ENCODE measurements at places on chromosomes 4 and X. TPM values are rescaled to one million over a fixed set of nuclear protein-coding genes. Genes with fewer than 3 reads are reported as not detected.

CXCL3 gene
- total RNA-seq = 1.7 TPM

HERC5 gene
- 0.54 TPM for total RNA-seq

LINC00632 gene
- total RNA-seq = 13.1 TPM

DCAF4L1 gene
- total RNA-seq = 0.54 TPM

BGN gene
- 105 TPM for total RNA-seq

LRRC66 gene
- 0.58 TPM for total RNA-seq

KLKB1 gene
- total RNA-seq = 0.45 TPM

UGT2B15 gene
- not detected for total RNA-seq

GPRASP2 gene
- total RNA-seq = 65.2 TPM

RRH gene
- 0.45 TPM for total RNA-seq

S100P gene
- total RNA-seq = 4.4 TPM

CFAP99 gene
- 0.41 TPM for total RNA-seq

APLN gene
- total RNA-seq = 0.88 TPM

GSX2 gene
- total RNA-seq = not detected

PNPLA4 gene
- total RNA-seq = not detected

ATOH1 gene
- total RNA-seq = not detected

RBM3 gene
- 122 TPM for total RNA-seq

FGD1 gene
- 14.4 TPM for total RNA-seq

USP53 gene
- 7.5 TPM for total RNA-seq

ANKRD37 gene
- 4.8 TPM for total RNA-seq

PROM1 gene
- total RNA-seq = not detected

TMSB15A gene
- total RNA-seq = not detected

NDNF gene
- 0.22 TPM for total RNA-seq

CENPVL1 gene
- total RNA-seq = 0.43 TPM

YIPF7 gene
- not detected for total RNA-seq

PSAPL1 gene
- 0.31 TPM for total RNA-seq

TEX13D gene
- 0.52 TPM for total RNA-seq

SLC49A3 gene
- 0.13 TPM for total RNA-seq

PTPN13 gene
- 4.3 TPM for total RNA-seq

AR gene
- 24.4 TPM for total RNA-seq

TRPC5OS gene
- 0.59 TPM for total RNA-seq

CPE gene
- 394 TPM for total RNA-seq

GPAT3 gene
- total RNA-seq = 0.36 TPM

SSR4 gene
- total RNA-seq = 389 TPM

CFP gene
- total RNA-seq = 1.8 TPM
